Activated CD4-positive, CD25-positive, alpha-beta regulatory T cell (primary cell): ENCODE measurements at places on chromosomes 11 and 22.

DNA sequence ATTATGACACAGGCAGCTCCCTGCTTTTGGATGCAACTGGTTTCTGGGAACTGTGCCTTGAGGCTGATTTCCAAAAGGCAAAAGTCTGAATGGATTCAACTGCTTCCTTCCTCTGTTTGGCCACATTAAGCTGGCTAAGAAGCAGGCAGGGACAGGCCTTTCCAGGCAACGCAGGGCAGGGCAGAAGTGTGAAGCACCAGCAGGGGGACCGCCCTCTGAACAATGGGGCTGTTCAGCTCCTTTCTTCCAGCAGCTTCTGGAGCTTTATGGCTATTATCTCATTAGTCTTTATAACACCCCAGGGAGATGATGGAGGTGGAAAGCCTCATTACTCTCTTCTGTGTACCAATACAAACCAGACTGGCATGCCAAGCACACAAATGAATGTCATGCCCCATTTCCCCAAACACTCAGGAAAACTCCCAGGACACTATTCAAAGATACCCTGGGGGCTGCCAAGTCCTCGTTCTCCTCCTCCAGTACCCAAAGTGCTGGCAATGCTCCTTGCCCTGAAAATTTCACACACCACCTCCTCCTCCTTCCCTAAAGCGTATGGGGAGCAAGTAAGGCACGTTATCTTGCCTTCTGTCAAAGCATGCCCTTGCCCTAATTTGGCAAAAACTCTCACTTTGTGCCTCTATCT, 21.3 kb downstream of the MORC2 start:
- DNase-seq = no peak

DNA sequence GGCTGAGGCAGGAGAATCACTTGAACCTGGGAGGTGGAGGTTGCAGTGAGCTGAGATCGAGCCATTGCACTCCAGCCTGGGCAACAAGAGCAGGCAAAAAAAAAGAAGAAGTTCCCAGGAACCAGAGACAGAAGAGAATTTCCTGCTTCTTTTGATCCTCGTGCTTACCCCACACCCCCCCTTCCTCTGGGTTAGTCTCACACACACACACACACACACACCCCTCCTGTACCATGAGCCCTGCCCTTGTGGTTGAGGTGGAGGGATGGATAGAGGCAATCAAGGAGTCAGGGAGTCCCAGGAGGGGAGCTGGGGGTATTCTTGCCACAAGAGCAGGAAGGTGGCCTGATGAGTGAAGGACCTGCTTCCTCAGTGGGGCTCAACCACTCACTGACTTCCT, 4.1 kb upstream of the UBE2L6 start:
- no peak for DNase-seq

DNA sequence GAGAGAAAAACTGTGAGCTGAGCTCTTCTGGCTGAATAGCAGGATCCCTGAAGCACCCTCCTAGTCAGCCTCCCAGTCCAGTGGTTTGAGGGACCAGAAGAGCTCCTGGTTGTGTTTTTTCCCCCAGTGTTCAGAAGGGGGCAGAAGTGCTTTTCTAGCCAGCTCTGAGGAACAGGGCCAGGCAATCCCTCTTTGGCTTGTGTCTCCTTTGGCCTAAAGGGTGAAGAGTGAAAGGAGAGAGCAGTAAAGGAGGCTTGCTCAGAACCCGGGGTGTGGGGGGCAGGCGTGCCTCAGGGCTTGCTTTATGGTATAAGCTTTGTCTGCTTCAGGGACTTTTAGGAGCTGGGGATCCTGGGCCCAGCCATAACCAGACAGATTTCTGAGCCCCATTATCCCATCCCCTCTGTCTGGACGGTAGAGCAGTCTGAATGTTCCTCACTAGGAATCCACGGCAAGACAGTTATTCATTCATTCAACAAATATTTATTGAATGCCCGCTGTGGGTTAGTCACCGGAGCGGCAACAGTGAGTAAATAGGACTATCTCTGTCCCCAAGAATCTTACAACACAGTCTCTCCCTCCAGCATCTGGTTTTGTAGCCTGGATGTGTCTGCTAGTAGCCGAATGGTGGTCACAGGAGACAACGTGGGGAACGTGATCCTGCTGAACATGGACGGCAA, 14.5 kb downstream of the ACP2 start:
- DNase-seq = no peak

- DNase-seq = no peak
Measured at GRCh38 chr11:65851083-65851579, 6.8 kb downstream of the CFL1 start.

GRCh38 chr11:101617735-101618332, 34.0 kb upstream of the TRPC6 start:
- DNase-seq = no peak

GRCh38 chr22:42396621-42397331, 35.4 kb downstream of the NFAM1 start:
- DNase-seq = no peak

DNA sequence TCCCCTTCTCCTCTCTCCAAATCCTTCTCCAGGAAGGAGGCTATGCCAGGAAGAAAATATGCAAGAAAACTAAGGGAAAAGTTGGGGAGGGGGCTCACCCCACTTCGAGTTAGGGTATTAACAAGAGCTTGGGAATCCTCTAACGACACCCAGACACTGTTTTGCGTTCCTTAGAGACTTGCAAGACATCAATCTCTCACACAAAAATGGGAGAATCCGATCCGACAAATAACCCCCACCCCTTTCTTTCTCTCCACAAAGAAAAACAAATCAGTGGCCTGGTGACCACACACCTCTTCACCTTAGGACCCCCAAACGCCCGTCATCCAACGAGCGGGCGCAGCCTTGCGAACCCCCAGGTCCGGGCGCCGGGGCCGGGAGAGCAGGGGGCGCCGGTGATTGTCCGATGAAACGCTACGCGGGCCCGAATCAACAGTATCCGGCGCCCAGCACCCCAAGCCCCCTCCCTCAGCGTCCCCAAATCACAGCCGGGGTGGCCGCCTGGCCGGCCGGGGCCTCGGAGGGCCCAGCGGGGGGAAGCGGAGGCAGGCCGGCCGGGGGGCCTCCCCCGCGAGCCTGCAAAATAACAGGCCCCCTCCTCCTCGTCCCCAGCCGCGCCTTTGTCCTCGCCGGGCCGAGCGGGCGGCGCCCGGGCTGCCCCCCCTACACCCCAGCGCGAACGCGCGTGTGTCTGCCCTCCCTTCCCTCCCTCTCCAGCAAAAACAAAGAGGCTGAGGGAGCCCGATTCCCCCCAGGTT, 690 bp downstream of the CSNK1E start:
- no peak for DNase-seq

- DNase-seq = no peak
Measured at GRCh38 chr11:10400856-10401255, 54.2 kb upstream of the AMPD3 start.

GRCh38 chr11:106288057-106288456, 210.6 kb downstream of the AASDHPPT start:
- DNase-seq = no peak
